Caco-2 (cell line): ENCODE measurements at places on chromosomes 7 and 10. TPM values are rescaled to one million over a fixed set of nuclear protein-coding genes. Genes with fewer than 3 reads are reported as not detected.

Gene ARPC1B
- total RNA-seq, result 128 and 135 TPM in 2 replicates

Gene POLD2
- total RNA-seq, result 130 and 140 TPM in 2 replicates

Gene STAG3
- 1.3 TPM in 2 replicates for total RNA-seq

Gene PNLIP
- not detected in 2 replicates for total RNA-seq

Gene SLC25A13
- total RNA-seq, result 100 and 102 TPM in 2 replicates

Gene LGI1
- total RNA-seq, result 0.48 and 1.1 TPM in 2 replicates

DNA sequence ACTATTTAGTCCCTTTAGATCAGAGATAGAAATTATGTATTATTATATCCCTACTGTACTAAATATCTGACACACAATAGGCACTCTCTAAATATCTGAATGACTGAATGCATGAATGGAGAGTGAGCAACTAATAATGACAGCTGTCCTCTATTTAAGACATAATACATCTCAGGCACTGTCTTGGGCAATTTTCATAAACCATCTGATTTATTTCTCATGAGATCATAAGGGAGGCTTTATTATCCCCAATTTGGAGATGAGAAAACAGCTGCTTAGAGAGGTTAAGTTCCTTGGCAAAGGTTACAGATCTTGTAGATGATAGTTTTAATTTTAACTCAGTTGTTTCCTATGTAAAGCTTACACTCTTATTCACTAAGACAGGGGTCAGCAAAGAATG, 570.6 kb downstream of the GRM8 start:
- H3K4me3 ChIP-seq, result no peak overlapping the region
- no peak for DNase-seq
- no peaks in the 10 kb centered on the region for H3K4me1 ChIP-seq
- no peaks in the 10 kb centered on the region for H3K36me3 ChIP-seq
- H3K27me3 ChIP-seq, result no peaks in the 10 kb centered on the region

DNA sequence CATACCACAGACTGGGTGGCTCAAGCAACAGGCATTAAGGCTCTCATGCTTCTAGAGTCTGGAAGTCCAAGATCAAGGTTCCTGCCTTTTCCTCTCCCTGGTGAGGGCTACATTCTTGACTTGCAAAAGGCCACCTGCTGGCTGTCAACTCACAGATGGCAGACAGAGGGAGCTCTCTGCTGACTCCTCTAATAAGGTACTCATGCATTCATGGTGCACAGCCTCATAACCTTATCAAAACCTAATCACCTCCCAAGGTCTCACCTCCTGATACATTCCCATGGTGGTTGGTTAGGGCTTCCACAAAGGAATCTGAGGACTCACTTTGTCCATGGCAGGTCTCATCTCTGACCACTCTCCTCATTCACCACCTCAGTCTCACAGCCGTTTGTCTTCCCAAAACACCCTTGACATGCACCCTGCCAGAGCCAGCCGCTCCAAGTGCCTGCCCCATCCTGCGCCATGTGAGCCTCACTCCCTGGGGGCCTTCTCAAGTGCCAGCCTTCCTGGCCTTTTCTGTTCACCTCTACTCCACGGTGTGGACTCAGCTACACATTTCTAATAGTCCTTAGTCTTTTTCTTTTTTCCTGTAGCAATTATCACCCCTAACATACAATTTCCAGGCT, 400.3 kb upstream of the ADARB2 start:
- no peaks in the 10 kb centered on the region for H3K36me3 ChIP-seq
- DNase-seq, result peak; percentile 40
- H3K27ac ChIP-seq, result no peak overlapping the region
- no peak overlapping the region for H3K4me3 ChIP-seq
- H3K4me1 ChIP-seq, result no peaks in the 10 kb centered on the region
- no peaks in the 10 kb centered on the region for H3K27me3 ChIP-seq

GRCh38 chr10:112223725-112224124, 40.2 kb upstream of the GPAM start:
- no peak for DNase-seq
- no peaks in the 10 kb centered on the region for H3K4me1 ChIP-seq
- no peak overlapping the region for H3K27ac ChIP-seq

GRCh38 chr10:118971876-118972275, 57.6 kb upstream of the NANOS1 start:
- DNase-seq, result no peak
- H3K27me3 ChIP-seq, result no peaks in the 10 kb centered on the region; the same call in 1 of the 2 replicates
- H3K27ac ChIP-seq, result no peak overlapping the region
- no peaks in the 10 kb centered on the region for H3K36me3 ChIP-seq
- H3K4me1 ChIP-seq, result no peaks in the 10 kb centered on the region
- H3K4me3 ChIP-seq, result no peak overlapping the region

GRCh38 chr7:74217455-74218342, 7.9 kb downstream of the LAT2 start:
- H3K4me3 ChIP-seq, result no peak overlapping the region
- no peaks in the 10 kb centered on the region for H3K27me3 ChIP-seq
- peaks cover 13% of the 10 kb centered on the region for H3K4me1 ChIP-seq
- no peaks in the 10 kb centered on the region for H3K36me3 ChIP-seq
- no peak overlapping the region for H3K27ac ChIP-seq

- H3K4me1 ChIP-seq, result no peaks in the 10 kb centered on the region
- H3K4me3 ChIP-seq, result no peak overlapping the region
- no peaks in the 10 kb centered on the region for H3K27me3 ChIP-seq
- no peak overlapping the region for H3K27ac ChIP-seq
- H3K36me3 ChIP-seq, result no peaks in the 10 kb centered on the region
Measured at GRCh38 chr7:34309116-34309515, 348.9 kb upstream of the NPSR1 start.
